ENCODE measurements at places on chromosomes 3 and 15.

- no peak for DNase-seq
Measured at GRCh38 chr15:31261266-31262142, 65.1 kb upstream of the KLF13 start.

DNA sequence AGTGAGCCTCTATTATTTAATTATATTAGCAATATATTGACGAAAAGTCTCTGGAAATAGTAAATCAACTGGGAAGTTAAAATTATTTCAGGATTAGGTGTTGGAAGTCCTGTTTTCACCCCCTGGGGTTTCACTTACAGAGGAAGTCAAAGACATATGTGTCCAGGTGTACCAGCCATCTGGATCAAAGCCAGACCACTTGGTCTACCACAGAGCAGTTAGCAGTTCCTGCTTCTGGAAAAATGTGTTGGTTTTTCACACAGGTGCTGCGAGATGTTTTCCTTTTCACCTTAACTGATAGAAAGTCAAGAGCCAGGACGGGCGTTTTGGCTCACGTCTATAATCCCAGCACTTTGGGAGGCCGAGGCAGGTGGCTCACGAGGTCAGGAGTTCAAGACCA, 13.1 kb downstream of the MME start:
- no peak for DNase-seq

GRCh38 chr3:189981668-189982067, 139.0 kb downstream of the P3H2 start:
- DNase-seq: no peak

GRCh38 chr3:110521019-110521418, 550.6 kb upstream of the NECTIN3 start:
- no peak for DNase-seq

GRCh38 chr3:148175214-148175613, 522.5 kb upstream of the AGTR1 start:
- DNase-seq: no peak

GRCh38 chr3:186989429-186989828, 59.1 kb downstream of the ST6GAL1 start:
- DNase-seq: no peak

DNA sequence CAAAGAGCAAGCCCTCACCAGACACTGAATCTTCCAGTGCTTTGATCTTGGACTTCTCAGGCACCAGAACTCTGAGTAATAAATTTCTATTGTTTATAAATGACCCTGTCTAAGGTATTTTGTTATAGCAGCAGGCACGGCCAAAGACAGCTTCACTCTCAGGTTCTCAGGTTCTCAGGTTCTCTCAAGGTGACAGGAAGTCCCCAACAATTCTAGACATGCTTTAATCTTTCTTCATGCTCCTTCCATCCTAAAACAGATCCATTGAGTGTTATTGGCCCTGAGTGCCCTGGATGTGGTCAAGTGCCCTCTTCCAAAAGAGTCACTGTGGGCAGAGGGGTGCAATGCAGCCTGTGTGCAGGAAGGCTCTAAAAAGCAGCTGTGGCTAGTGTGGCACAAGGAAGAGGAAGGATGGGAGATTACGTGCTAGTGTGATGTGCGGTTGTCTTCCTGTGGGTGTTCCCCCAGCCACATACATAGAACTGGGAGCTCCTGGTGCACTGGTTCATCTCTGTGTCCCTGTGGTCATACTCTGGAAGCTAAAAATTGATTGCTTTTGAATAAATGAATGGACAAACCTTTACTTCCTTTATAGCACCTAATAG, 11.0 kb upstream of the RAB7A start:
- no peak for DNase-seq

DNA sequence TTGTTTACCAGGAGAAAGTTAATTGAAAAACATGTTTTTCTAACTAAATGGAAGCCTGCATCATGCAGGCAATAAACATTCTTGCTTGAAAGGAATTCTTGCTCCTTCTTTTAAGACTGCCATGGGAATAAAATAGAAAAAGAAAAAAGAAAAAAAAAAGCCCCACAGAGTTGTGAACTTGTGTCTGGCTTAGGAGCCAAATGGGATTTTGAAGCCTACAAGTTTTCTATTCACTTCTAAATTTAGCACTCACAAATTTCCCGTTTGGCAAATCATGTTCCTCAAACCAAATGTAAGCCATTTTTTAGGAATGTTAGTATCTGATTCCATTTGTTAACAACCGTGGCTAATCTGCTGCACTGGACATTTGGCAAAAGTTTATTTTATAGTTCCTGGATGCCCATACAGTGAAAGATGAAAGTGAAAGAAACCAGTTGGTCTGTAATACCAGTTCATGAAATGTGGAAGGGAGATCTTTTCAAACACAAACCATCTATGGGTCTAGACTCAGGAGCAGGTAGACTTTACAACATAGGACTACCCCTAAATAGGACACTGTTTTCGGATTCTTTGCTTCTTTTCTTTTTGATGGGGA, 133.8 kb upstream of the GMNC start:
- no peak for DNase-seq

- no peak for DNase-seq
Measured at GRCh38 chr3:188316723-188317070, 162.7 kb downstream of the LPP start.

DNA sequence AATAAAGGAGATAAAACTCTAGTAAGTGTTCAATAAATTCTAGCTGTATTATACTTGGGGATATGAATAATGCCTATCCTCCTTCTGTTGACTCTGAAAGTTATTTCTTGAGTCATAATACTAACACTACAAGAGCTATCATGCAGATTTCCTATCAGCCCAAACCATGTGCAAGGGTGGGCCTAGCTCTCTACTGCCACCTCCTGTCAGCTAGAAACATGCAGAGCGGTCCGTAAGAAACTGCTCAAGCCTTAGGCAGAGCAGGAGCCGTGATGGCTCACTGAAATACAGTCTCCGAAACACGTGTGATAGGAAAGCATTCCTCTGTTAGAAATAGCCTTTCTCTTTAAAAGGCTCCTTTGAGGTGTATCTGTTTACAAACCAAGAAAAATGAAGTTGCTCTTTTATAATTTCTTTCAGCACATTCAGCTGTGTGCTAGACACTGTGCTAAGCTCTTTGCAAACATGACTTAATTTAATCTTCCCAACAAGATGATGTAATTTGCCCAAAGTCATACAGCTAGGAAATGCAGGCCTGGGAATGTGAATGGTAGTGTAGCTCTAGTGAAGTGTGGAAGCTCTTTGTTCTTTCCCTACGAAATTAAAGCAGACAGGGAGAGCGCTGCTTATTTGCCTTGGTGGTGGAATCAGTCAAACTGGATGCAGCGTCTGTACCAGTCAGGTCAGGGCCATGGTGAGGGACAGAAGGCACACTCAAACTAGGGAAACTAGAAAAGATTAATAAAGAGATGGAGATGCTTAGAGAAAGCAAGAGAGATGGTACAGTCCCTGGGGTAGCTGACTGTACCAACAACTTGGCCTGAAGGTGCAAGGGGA, 43.1 kb downstream of the MTHFS start:
- peak; percentile 30 for DNase-seq

GRCh38 chr15:29276366-29276765, 6.7 kb upstream of the NSMCE3 start:
- no peak for DNase-seq

DNA sequence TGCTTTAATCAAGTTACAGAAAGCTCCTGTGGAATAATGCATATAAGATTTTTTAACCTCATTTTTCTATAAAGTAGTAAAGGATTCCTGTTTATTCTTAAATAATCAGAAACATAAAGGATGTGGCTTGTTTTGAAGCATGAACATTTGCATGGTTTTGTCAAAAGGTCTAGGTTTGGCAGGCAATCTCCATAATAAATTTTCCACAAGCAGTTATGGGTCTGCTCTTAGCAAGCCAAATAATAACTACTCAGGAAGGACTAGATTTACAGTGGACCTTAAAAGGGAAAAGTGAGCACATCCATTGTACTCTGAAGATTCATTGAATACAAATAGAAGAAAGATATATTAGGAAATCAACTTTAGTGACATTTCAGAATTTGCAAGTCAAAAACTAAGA, 407.3 kb upstream of the CBLB start:
- DNase-seq: no peak

DNA sequence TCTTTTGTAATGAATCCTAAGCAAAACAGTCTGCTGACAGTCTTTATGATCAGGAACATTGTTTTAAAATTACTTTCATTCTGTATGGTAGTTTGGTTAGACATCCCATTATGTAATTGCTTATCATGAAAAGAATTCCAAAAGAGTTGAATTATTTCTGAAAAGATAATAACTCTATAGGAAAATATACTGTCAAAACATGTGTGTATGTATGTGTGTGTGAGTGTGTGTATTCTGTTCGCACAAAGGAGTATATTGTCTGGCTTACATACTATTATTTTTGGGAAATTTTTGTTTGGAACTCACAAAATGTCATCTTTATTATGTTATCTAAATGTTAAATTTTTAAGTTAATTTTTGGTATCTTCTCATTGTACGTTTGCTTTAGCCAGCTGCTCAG, 1075.9 kb downstream of the ZPLD1 start:
- no peak for DNase-seq

DNA sequence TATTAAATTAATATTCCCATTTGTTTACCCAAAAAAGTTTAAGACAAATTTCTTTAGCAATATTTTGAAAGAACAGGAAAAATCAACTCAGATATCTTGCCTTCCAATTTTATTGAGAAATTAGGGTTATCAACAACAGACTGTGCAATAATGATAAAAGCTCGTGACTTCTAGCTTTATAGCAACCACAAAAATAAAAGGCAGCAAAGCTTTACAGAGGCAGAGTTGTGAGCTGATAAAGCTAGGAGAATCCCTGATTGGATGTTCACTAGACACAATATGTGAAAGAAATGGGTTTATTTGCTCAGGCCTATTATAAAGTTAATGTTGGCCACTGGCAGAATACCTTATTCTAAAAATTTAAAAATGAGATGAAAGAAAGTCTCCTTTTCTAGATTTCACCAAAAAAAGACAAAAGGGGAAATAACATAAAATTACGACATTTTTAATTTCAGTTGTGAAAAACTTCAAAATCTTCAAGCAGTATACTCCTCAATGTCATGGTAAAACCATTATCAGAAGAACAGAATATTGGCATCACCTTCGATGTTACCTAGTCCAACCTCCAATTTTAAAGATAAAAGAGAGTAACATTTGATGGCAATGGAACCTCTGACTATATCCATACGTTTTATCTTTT, 2.8 kb downstream of the VPS13C start:
- DNase-seq: no peak

DNA sequence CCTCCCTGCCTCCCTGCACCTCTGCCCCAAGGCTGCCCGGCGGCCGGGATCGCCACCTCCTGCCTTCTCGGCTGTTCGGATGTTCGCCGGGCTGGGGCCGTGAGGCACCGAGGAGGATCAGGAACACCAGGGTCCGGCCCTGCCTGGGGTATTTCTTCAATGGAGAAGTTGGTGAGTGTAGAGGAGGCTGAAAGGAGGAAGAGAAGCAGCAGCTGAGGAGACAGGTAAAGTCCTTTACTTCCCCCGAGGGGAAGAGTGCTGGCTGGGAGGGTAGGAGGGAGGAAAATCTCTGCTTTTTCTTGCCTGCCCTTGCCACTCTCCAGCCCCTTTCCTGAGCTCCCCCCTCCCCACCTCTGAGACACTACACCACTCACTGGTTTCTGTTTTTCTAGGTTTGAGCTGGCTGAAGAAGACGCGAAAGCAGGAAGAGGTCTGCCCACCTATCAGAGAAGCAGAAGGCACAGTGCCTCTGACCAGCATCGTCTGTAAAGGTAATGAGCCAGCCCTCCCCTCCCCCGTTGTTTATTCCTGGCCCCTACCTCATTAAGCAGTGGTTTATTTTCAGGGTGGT, 519 bp downstream of the ASB7 start:
- DNase-seq: no peak

GRCh38 chr3:10703875-10704274, 112.2 kb upstream of the SLC6A11 start:
- DNase-seq: no peak

DNA sequence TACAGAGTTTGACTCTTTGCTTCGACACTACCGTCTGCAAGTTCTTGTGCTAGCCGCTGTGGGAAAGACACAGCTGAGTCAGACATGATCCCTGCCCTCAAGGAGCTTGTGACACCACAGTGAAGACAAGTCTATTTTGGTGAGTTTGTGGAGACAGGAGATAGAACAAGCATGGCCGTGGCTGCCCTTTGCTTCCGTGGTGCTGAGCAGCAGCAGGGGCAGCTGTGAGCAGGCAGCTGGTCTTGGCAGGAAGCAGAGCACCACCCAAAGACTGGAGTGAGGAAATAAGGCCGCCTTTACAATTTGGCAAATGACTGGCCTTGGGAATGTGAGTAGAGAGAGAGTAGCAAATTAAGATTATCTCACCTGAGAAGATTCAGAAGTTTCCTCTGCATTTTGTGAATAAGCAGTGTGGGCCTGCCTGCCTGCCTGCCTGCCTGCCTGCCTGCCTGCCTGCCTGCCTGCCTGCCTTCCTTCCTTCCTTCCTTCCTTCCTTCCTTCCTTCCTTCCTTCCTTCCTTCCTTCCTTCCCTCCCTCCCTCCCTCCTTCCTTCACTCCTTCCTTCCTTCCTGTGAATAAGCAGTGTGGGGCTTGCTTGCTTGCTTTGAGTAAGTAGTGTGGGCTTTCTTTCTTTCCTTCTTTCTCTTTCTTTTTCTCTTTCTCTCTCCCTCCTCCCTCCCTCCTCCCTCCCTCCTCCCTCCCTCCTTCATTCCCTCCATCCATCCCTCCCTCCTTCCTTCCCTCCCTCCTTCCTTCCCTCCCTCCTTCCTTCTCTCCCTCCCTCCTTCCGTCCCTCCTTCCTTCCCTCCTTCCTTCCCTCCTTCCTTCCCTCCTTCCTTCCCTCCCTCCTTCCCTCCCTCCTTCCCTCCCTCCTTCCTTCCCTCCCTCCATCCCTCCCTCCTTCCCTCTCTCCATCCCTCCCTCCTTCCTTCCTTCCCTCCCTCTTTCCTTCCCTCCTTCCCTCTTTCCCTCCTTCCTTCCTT, 1.6 kb upstream of the GCNT3 start:
- no peak for DNase-seq

GRCh38 chr3:24303057-24303754, 191.4 kb downstream of the THRB start:
- DNase-seq: no peak

- DNase-seq: no peak
Measured at GRCh38 chr3:98457543-98457942, 5.5 kb upstream of the OR5K1 start.

- DNase-seq: no peak
Measured at GRCh38 chr15:91515188-91515754, 338.2 kb upstream of the SLCO3A1 start.

GRCh38 chr3:143173242-143173641, 53.7 kb downstream of the CHST2 start:
- no peak for DNase-seq

DNA sequence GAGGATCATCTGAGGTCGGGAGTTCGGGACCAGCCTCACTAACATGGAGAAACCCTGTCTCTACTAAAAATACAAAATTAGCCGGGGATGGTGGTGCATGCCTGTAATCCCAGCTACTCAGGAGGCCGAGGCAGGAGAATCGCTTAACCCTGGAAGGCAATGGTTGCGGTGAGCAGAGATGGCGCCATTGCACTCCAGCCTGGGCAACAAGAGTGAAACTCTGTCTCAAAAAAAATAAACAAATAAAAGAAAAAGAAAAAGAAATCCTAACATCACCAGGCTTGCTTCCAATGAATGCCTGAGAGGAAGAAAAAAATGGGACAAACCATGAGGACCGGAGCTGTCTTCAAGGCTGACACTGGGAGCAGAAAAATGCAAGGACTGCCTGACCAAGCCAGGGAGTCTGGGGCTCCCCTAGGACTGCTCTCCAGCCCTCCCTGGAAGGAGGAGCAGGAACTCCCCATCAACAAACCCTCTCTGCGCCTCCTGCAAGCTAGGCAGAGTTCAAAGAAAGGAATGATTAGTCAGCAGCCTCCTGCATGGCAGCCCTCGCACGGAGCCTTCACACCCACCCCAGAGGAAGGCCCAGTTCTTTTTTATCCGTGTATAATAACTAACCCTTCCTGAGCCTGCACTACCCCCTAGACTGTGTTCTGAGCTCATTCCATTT, 55.4 kb downstream of the NUP210 start:
- no peak for DNase-seq
